ENCODE measurements at places on chromosomes 4 and X.

DNA sequence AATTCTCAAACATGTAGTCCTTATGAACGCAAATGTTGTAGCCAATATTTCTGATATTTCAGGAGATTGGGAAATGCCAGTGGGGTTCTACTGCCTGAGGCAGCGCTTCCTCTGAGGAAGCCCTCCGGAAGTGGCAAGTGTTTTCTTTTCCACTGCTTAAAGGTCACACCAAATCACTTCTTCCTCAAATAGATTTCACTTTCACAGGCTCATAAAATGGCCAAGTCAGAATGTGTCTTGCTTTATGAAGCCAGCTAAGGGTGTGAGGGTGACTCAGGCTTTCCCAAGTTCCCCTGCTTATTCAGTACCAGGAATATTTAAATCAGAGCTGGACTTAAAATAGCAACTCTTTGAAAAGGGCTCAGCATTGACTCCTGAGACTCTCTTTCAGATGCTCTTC, 514.2 kb upstream of the DIPK2B start:
- DNase-seq, result no peak

DNA sequence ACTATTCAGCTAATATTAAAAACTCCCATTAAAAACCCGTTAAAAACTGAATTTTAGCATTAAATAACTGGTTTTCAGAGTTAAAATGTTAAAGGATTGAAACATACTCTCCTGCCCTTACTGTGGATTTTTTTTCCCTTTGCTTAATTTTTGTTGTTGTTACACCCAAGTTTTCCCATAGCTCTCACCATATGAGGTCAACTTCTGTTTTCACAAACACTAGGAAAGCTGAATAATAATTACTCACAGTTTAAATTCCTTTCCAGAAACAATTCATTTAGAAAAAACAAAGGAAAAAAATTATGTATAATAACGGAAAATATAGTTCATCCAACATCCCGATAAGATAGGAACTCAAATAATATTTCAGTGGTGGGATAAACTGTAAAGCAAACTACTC, 129.0 kb downstream of the PPP3CA start:
- no peak for DNase-seq

DNA sequence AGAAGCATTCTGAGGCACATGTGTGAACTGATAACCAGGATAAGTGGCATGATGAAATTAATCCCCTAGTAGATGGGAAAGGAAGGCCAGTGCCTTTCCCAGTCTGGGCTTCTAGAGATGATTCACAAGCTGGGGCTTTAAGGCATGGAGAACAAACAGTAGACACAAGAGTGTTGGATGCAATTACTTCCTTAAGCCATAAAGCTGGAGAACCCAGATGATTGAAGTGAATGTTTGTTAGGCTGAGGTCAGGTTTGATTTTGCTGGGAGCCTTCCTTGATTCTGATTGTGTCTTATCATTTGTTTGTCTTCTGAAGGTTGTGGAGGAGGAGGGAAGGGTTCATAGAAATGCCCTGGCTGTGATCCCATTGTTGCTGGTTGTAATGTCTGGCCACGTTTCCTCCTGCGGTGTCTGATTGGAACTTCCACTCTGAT, 125.2 kb downstream of the NHS start:
- DNase-seq, result no peak

DNA sequence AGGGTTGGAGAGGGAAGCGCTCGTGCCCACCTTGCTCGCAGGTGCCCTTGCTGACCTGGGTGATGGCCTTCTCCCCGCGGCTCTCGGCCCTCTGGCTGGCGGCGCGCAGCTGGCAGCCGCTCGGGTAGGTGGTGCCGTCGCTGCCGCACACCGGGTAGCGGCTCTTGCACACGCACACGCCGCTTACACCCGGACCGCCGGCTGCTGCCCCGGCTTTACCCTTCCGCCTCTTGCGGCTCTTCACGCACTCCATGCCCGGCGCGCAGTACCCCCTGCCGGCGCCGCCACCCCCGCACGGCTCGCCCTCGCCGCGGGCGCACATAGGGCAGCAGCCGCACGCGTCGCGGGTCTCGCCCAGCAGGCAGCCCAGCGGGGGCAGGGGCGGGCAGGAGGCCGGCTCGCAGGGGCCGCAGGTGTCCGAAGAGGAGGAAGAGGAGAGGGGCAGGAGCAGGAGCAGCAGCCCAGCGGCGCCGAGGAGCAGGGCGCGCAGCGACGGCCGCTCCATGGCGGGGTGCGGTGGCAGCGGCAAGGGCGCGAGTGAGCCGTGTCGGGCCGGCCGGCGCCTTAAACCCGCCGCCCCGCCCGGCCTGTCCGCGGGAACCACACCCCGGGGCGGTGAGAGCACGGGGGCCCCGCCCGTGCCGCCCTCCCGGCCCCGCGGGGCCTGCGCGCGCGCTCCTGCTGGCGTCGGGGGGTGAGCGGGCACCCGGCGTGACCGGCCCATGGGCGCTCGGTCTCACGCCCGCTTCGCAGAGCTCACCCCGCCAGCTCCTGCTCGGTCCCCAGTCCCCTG, at the start of gene IGFBP7:
Gene IGFBP7, minus strand, starts transcription at position 539 of the 793 bp plus-strand sequence. Its CDS starts 34 bp downstream, at position 505.
- no peak for DNase-seq

GRCh38 chr4:54783402-54784110, 125.8 kb downstream of the KIT start:
- no peak for DNase-seq

GRCh38 chr4:4727536-4727935, 131.9 kb upstream of the MSX1 start:
- no peak for DNase-seq

GRCh38 chr4:129098531-129099001, 2.6 kb downstream of the C4orf33 start:
- DNase-seq, result no peak
